ENCODE measurements at places on chromosomes 12 and 14.
A peak's percentile ranks its signal among the peaks of the same experiment; 100 is the strongest.

DNA sequence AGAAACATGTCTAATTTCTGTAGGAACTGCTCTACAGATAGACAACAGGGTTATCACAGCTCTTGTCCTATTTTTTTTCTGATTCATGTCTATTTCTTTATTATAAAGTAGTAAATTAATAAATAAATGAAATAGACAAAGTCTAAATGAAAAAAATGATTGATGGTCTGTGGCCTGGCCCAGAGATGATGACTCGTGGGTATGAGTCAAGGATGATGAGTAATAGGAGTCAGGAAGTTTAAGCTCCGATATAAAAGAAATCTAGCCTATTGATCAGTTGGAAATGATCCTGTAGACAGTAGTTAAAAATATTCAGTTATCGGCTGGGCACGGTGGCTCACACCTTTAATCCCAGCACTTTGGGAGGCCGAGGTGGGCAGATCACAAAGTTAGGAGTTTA is 90.6 kb upstream of the RTL1 start:
- no peak for DNase-seq

DNA sequence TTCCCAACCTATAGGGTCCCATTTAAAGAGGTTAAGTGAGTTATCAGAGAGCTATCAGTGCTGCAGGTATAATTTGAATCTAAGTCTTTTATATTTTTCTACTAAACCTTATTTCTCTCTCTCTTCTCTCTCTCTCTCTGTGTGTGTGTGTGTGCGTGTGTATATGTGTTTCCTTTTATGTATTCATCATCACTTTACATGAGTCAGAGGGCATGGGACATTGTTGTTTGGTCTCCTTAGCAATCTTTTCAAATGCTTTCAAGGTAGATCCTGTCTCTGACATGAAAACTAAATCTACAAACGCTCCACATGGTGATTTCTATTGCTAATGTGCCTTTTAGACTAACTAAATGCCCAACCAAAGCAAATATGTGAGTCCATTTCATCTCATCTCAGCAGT is 459.7 kb downstream of the BTG1 start:
- no peak for DNase-seq

GRCh38 chr14:99549684-99550083 is 54.3 kb downstream of the CCDC85C start:
- no peak for DNase-seq

GRCh38 chr14:26289891-26290486 is 307.8 kb downstream of the NOVA1 start:
- DNase-seq = no peak

DNA sequence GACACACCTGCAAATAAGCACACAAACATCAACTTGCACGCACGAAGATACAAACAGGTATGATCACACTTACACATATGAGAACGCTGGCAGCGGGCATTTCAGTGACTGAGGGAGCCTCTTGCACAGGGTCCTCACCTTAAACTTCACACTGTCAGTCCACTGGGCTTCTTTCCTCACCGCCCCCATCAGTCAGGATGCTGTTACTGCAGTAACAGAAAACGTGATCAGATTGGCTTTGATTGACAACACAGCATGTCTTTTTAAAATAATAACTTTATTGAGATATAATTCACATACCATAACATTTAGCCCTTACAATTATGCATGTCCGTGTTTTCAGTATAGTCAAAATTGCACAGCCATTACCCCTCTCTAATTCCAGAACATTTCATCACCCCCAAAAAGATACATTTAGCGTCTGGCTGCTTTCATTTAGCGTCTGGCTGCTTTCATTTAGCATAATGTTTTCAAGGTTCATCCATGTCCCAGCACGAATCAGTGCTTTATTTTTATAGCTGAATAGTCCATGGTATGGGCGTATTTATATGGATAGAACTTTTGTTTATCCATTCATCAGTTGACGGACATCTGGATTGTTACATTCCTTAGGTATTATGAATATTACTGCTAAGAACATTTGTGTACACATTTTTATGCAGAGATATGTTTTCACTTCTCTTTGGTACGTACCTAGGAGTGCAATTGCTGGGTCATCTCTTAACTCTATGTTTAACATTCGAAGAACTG is 8.4 kb downstream of the CCDC197 start:
- DNase-seq = peak; percentile 50

- no peak for DNase-seq
These were observed 34.1 kb upstream of the TUBA1C start for GRCh38 chr12:49230805-49231194.

DNA sequence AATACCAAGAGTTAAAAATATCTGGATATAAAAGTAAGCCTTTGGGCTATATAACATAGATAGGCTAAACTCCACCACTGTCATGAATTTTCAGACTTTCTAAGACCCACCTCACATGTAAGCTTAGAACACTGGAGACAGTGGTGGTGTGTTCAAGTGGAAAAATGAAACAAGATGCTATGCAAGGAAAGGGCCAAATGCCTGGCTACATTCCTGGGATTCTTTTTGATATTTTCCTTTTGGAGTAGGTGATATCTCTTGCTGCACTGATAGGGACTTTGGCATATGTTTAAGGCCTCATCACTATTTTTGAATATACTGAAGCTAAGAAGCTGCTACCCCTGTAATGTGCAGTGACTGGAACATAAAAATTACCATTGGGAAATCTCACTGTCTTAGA is 341.3 kb downstream of the SLC16A7 start:
- no peak for DNase-seq

DNA sequence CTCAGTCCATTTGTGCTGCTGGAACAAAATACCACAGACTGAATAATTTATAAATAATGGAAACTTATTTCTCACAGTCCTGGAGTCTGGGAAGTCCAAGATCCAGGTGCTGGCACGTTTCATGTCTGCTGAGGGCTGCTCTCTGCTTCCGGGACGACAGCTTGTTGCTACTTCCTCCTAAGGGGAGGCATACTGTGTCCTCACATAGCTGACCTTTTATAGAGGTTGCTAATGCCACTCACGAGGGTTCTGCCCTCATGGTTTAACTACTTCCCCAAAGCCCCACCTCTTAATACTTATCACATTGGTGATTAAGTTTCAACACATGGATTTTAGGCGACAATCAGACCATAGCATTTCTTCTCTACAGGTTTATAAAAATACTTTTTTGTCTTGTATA is 411.1 kb downstream of the NRXN3 start:
- DNase-seq = no peak
